Pancreas (tissue), 10 donors: ENCODE measurements at places on chromosomes 6 and 20.
A peak's percentile ranks its signal among the peaks of the same experiment; 100 is the strongest.

GRCh38 chr6:33860706-33861474 lies 57.1 kb upstream of the MLN start:
- no peaks in the 10 kb centered on the region for H3K4me1 ChIP-seq
- H3K27me3 ChIP-seq = no peaks in the 10 kb centered on the region
- no peak overlapping the region for H3K4me3 ChIP-seq
- no peak for DNase-seq
- H3K36me3 ChIP-seq = no peaks in the 10 kb centered on the region

- H3K4me1 ChIP-seq = no peaks in the 10 kb centered on the region
- H3K27ac ChIP-seq = no peak overlapping the region
- H3K27me3 ChIP-seq = no peaks in the 10 kb centered on the region
- no peak for DNase-seq
Measured at GRCh38 chr20:916825-917224, 691 bp upstream of the ANGPT4 start.

DNA sequence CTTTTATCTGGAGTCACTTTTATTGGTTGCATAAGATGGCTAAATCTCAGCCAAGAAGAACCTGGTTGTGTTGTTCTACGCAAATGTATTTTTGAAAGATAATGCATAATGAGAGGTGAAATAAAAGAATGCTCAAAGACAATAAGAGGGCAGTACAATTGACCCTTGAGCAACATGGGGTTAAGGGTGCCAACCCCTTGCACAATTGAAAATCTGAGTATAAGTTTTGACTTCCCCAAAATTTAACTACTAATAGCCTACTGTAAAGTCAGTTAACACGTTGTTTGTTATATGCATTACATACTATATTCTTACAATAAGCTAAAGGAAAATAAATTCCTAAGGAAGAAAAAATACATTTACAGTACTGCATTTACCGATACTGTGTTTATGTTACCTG lies 5.9 kb downstream of the RNF146 start:
- no peaks in the 10 kb centered on the region for H3K36me3 ChIP-seq
- H3K4me1 ChIP-seq = peaks cover 23% of the 10 kb centered on the region
- H3K27me3 ChIP-seq = no peaks in the 10 kb centered on the region
- DNase-seq = no peak
- no peak overlapping the region for H3K27ac ChIP-seq

- H3K27me3 ChIP-seq = no peaks in the 10 kb centered on the region
- H3K27ac ChIP-seq = peak overlapping the region; percentile 92
- peaks cover 10% of the 10 kb centered on the region for H3K4me1 ChIP-seq
Measured at GRCh38 chr6:15249371-15250019, 3.6 kb downstream of the JARID2 start.

GRCh38 chr20:19660808-19661378 lies 97.2 kb upstream of the RIN2 start:
- H3K36me3 ChIP-seq = no peaks in the 10 kb centered on the region
- no peaks in the 10 kb centered on the region for H3K27me3 ChIP-seq
- H3K4me1 ChIP-seq = no peaks in the 10 kb centered on the region
- H3K4me3 ChIP-seq = no peak overlapping the region
- no peak overlapping the region for H3K27ac ChIP-seq

GRCh38 chr20:36236786-36237121 lies 476 bp downstream of the AAR2 start:
- H3K4me3 ChIP-seq = peak overlapping the region; percentile 76
- H3K27me3 ChIP-seq = no peaks in the 10 kb centered on the region
- peaks cover 18% of the 10 kb centered on the region for H3K36me3 ChIP-seq
- H3K27ac ChIP-seq = peak overlapping the region; percentile 59
- H3K4me1 ChIP-seq = peaks cover 15% of the 10 kb centered on the region
